Glutamatergic neuron (in vitro differentiated cells): ENCODE measurements at places on chromosomes 11 and 22.

- no peak for DNase-seq
Observed at GRCh38 chr22:30074994-30075393, 5.3 kb upstream of the HORMAD2 start.

DNA sequence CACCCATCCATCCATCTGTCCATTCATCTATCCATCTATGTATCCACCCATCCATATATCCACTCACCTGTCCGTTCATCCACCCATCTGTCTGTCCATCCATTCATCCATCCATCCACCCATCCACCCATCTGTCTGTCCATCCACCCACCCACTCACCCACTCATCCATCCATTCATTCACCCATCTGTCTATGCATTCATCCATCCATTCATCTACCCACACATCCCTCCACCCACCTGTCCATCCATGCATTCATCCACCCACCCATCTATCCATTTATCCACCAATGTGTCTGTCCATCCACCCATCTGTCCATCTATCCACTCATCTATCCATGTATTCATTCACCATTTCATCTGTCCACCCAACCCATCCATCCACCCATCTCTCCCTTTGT, 33.3 kb downstream of the NADSYN1 start:
- no peak for DNase-seq

DNA sequence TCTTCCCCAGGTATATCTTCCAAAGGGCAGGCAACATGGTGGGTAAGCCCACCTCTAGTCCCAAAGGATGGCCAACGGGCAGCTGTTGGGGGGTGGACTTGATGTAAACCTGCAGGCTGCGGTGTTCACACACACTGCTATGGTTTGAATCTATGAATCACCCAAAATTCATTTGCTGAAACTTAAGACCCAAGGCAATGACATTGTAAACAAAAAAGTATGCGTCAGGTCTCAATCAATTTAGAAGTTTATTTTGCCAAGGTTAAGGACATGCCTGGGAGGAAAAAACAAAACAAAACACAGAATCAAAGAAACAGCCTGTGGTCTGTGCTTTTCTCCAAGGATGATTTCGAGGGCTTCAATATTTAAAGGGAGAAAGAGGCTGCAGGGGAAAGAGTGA, 18.3 kb downstream of the RCN1 start:
- DNase-seq = no peak

DNA sequence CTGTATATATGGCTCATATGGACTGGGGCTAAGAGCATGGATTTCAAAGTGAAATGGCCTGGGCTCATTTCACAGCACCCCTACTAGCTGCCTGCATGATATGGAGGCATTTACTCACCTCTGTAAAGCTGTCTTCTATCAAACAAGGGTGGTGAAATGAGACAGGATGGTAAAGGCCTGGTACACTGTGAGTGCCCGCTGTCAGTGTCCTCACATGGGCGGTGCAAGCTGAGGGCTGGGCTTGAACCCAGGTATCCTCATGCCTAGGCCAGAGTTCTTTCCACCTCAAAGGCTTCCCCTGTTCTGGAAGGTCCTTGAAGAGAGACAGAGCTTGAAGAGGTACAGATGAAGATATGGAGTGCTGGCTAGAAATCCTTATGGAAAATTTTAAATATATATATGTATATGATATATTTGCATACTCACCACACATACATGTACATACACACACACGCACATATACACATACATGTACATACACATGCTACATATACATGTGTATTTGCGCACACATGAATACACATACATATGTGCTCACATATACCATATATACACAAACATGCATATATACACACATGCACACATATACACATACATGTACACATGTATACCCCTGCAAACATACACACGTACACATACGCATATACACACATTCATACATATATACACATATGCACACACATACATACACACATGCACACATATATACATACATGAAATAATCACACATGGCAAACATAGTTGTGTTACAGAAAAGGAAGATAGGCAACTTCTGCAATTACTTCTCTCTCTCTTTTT, 44.7 kb downstream of the MICAL2 start:
- DNase-seq = no peak

DNA sequence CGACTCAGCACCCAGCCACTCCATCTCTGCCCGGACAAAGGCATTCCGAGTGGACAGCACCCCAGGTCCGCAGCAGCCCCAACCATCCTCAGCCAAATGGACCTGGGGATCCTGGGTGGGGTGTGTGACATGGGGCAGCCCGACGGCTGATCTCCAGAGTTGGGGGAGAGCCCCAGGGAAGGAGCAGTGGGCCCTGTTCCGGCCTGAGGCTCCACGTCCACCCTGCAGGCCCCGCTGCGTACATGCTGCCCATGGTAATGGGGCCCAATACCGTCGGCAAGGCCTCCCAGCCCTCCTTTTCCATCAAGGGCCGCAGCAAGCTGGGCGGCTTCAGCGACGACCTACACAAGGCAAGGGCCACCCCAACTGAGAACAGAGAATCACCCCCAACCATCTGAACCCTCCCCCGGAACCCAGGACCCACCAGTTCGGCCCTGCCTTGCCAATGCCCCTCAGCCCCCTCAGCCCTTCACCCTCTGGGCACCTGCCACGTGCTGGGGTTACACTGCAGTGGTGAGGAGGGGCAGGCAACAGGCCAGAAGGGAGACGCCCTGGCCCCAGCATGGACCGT, 5.4 kb downstream of the SCGB1C1 start:
- DNase-seq = no peak

DNA sequence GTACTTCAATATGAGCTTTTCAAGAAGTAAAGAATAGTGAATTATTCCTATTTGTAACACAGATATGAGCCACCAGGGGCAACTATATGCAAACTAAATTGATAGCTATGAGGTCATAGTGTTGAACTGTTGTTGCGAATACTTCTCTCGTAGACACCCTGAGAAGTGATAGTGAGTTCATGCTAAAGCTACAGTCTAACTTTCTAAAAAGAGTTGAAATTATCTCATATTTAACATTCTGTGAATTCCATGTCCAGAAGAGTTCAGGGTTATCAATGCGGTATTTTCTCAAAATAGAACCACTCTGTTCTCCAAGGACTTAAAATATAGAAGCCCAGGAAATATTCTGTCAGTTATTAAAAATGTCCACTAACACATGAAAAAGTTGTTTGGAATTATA, 185.4 kb downstream of the AASDHPPT start:
- no peak for DNase-seq

DNA sequence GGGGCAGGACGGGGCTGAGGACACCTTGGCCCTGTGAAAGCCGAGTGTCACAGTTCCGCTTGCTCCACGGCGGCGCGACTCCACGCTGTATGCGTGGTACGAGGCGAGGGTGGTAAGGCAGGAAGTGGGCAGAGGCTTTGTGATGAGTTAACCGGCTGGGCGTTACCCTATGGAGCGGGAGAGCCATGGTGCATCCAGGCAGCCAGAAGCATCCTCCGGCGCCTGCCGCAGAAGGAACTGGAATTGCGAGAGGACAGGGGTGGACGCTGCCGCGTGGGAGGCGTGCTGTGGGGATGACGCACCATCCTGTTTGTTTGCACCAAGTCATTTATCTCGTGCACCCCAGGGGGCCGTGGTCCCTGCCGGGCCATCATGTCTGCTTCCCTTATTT, 643.9 kb downstream of the BRD1 start:
- no peak for DNase-seq

- no peak for DNase-seq
Observed at GRCh38 chr11:93160808-93161207, 37.0 kb downstream of the SLC36A4 start.

- DNase-seq = no peak
Observed at GRCh38 chr11:60336767-60337391, 9.8 kb downstream of the MS4A6E start.

DNA sequence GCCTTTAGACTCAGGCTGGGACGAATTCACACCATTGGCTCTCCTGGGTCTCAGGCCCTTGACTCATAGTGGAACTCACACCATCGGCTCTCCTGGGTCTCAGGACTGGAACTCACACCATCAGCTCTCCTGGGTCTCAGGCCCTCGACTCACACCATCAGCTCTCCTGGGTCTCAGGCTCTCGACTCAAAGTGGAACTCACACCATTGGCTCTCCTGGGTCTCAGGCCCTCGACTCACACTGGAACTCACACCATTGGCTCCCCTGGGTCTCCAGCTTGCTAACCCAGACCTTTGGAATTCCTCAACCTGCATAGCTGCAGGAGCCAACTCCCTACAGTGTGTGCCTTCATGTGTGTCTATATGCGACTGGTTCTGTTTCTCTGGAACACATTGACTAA, 56.7 kb downstream of the SHISAL1 start:
- no peak for DNase-seq

GRCh38 chr22:49936973-49937757, 18.7 kb downstream of the CRELD2 start:
- DNase-seq = peak; percentile 64

- no peak for DNase-seq
Observed at GRCh38 chr11:74949753-74950137, 679 bp downstream of the SPCS2 start.

DNA sequence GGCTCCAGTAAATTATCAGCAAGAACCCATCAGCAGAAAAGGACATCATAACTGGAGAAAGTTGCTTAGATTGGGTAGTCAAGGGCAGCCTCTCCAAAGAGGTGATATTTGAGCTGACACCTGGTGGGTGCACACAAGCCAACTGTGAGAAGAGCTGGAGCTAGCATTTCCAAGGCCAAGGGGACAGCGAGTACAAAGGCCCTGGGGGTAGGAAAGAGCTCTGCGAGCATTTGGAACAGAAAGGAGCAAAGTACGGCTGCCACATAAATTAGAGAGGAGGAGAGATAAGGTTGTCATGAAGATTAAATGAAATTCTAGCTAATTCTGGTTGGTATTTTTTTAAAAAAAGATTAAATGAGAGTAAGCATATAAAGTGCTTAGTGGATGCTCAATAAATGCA, 21.7 kb upstream of the SMCO4 start:
- DNase-seq = no peak

- DNase-seq = no peak
Observed at GRCh38 chr11:75492181-75492820, 33.4 kb downstream of the GDPD5 start.

DNA sequence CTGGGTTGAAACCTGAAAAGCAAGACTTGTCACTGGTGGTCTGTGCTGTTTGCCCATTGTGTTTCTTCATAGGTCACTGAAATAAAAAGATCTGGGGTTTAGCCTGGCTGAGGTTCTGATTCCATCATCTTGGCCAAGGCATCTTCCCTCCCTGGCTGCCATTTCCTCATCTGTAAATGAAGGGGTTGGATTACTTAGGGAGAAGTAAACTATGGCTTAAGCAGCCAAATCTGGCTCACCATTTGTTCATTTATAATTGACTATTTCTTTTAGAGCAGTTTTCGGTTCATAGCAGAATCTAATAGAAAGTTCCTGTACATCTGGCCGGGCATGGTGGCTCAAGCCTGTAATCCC, 52.3 kb upstream of the YWHAH start:
- DNase-seq = no peak

- DNase-seq = no peak
Observed at GRCh38 chr11:34748036-34748435, 127.1 kb downstream of the EHF start.

DNA sequence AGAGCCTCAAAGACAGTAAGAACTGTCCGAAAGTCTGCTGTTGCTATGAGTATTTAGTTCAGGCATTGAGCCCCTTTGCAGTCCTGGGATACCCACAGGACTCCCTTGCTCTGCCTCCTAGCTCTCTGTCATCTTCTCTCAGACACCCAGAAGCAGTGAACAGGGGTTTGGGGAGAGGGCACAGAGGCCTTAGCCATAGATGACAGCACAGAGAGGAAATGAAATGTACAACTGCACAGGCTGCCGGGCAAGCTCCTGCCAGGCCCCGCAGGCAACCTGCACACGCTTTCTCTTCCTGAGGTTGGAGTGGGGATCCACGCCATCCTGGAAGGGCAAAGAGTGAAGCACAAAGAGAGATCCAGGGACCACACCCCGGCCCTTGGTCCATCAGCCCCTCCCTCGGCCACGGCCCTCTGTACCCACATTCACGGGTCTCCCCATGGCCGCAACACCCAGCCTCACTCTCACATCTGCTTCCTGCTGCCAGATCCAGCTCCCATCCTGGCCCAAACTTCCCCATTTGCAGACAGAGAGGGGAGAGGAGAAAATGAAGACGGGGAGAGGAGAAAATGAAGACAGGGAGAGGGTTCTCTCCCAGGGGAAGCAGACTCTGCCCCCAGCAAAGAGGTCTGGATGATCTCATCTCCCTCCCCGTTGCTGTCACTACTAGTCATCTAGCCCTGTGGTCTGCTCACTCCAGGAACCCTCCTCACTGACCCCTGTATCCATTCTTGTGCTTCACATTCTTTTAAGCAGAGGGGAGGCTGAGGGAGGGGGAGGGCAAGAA, 40.7 kb downstream of the CD6 start:
- no peak for DNase-seq

DNA sequence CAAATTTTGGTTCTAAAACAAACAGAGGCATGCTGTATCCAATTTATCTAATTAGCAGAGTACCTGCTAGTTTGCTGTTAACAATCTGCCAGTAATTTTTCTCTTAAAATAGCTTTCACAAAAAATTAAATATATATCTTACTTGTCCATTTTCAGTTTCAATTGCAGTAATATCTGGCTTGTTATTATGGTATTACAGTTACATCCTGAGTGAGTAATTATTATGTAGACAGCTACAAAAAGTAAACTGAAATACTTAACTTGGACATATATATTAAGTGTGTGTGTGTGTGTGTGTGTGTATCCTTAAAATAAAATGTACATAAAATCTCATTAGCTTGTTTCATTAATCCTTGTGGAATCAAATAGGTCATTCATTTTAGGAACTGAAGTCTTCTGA, 148.7 kb downstream of the LUZP2 start:
- no peak for DNase-seq

- no peak for DNase-seq
Observed at GRCh38 chr22:48101704-48102103, 1339.3 kb downstream of the TBC1D22A start.

GRCh38 chr11:18011633-18012032, 1.2 kb downstream of the SERGEF start:
- peak; percentile 16 for DNase-seq

DNA sequence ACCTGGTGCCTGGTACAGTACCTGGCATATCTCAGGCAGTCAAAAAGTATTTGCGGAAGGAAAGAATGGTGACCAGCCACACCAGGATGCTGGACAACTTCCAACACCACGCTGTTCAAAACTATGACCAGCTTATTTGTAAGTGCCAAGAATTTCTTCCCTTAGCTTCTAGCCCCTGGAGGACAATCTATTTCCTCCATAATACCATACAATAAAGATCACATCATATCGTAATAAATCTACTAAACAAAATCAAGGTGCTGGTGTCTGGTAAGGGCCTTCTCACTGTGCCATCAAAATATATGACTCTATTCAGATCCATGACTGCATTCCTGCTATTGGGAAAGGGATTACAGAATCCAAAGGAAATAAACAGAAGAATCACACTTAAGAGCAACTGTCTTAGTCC, 51.5 kb downstream of the ALG9 start:
- no peak for DNase-seq
